ENCODE measurements at places on chromosomes 16 and 17.
A peak's percentile ranks its signal among the peaks of the same experiment; 100 is the strongest.

GRCh38 chr16:67460168-67460567 lies 20.8 kb downstream of the ATP6V0D1 start:
- DNase-seq: no peak

DNA sequence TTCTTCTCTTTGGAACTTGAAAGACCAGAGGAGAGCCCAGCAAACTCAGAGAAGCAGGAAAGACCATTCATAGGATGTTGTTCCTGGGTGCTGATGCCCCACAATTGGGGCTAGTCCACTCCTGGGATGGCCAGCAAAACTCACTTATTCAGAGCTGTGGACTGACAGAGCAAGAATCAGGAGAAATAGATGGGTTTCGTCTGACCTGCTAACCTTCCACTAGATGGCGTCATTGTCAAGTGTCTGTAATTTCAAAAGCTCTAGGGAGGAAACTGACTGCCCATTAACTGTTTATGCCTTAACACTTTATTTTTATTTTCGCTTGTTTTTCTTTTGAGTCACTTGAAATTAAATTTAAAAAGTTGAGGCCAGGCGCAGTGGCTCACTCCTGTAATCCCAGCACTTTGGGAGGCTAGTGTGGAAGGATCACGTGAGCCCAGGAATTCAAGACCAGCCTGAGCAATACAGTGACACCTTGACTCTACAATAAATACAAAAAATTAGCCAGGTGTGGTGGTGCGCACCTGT lies 28.7 kb upstream of the MILR1 start:
- no peak for DNase-seq

DNA sequence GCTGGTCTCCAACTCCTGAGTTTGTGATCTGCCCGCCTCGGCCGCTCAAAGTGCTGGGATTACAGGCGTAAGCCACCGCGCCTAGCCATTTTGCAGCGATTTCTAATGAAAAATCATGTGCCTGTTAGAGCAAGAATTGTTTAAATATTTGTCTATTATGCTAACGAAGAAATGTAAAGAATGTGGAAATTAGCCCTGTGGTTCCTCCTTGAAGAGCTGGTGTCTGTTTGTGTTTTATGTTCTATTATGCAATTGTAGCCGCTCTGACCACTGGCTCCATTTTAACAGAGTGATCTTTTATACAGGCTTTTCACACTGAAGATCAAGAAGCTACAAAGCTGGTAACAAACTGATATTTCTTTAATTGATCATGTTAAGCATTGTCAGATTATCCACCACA lies 217.3 kb downstream of the USP22 start:
- no peak for DNase-seq

- no peak for DNase-seq
Measured at GRCh38 chr16:61616088-61616487, 420.1 kb downstream of the CDH8 start.

GRCh38 chr16:51450376-51450775 lies 299.3 kb upstream of the SALL1 start:
- DNase-seq: no peak

GRCh38 chr16:8867216-8867931 lies 1.4 kb downstream of the CARHSP1 start:
- DNase-seq: no peak

- DNase-seq: no peak
Measured at GRCh38 chr17:7056386-7056785, 12.5 kb upstream of the SLC16A11 start.

- no peak for DNase-seq
Measured at GRCh38 chr16:75301804-75302203, 50.4 kb upstream of the BCAR1 start.

- peak; percentile 70 for DNase-seq
Measured at GRCh38 chr17:82317394-82318168, at the start of gene CD7. CD7 (minus strand) TSS chr17:82317608; CDS start chr17:82317495, 113 bp downstream.

DNA sequence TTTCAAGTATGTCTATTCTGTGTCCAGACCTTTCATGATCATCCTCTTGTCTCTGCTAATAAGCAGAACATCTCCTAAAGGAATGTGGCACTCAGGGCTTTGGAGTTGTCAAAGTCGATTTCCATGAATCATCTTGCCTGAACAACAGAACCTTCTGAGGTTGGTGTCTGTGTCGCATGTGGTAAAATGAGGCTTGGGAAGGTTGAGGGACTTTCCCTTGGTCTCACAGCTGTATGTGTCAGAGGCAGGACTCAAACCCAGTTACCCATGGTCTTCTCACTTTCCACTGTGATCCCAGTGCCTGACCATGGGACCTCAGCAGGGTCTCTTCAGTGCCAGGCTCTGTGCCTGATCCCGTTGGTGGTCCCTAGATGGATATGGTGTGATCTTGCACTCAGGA lies 4.2 kb upstream of the GPRC5B start:
- DNase-seq: no peak

GRCh38 chr16:82924075-82924854 lies 297.5 kb downstream of the CDH13 start:
- no peak for DNase-seq

DNA sequence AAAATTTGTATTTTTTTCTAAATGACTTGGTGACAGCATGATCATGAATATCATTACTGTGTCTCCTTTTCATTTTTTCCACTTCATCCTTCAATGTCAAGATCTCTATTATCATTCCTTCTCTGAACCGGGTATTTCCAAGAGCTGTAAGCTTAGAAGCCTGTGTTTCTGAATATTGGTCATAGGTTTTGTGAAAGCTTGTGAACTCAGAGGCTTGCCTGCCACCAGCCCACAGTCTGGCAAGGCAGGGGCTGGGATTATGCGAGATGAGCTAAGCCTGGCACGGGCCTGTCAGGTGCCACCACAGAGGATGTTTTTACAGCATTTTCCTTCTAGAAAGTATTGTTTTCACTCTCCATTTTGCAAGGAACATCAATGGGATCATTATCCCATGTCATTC lies 92.8 kb downstream of the MYH10 start:
- DNase-seq: no peak

DNA sequence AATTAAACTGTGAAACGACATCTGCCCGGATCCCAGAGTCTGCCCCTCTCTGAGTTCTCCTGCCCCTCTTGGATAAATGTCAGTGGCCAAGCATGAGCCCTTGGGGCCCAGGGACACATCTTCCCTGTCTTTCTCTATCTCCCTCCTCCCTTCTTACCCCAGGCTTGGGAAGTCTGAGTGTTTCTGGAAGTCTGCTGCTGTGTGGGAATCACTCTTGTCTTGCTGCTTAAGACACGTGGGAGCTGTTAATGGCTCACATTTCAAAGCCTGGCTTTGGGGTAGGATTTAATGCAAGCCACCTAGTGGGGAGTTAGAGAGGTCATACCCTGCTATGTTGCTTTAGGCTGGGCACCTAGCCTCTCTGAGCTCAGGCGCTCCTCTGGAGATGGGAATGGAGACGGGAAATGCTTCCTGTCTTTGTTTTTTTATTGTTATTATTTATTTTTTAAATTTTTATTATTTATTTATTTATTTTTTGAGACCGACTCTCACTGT lies 218.5 kb upstream of the CIBAR2 start:
- no peak for DNase-seq

DNA sequence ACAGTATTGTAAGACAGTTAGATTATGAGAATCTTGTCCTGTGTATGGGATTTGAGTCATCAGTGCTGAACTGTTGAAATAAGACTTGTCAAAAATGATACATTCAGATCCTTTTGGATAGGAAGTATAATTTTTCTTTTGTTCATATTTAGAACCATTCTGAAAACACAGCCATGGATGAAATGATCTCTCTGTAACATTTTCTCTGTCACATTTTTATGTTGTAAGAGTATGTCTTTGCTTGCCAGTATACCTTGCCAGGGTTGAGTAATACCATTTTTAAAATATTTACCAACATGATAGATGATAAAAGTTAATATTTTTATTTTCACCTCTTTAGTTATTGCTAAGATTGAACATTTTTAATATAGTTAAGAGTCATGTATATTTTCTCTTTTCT lies 45.0 kb downstream of the NSRP1 start:
- no peak for DNase-seq

DNA sequence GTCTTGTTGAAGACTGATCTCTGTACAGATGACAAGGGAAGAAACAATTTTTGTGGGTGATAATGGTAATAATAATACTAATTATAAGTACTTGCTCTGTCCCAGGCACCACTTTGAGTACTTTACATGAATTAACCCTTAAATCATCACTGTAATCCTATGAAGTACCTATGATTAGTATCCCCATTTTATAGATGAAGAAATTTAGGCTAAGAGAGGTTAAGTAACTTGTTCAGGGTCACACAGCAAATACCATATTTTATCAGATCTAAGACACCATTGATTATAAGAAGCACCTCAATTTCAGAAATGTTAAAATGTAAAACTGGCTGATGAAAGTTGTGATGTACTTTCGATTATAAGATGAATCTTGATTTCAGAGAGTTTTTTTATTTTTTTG lies 18.6 kb downstream of the TADA2A start:
- no peak for DNase-seq

- no peak for DNase-seq
Measured at GRCh38 chr17:944266-944826, 35.2 kb downstream of the NXN start.

GRCh38 chr16:89166696-89167424 lies 4.7 kb upstream of the CDH15 start:
- DNase-seq: no peak

- DNase-seq: no peak
Measured at GRCh38 chr16:79194291-79194690, 406.2 kb downstream of the MAF start.

DNA sequence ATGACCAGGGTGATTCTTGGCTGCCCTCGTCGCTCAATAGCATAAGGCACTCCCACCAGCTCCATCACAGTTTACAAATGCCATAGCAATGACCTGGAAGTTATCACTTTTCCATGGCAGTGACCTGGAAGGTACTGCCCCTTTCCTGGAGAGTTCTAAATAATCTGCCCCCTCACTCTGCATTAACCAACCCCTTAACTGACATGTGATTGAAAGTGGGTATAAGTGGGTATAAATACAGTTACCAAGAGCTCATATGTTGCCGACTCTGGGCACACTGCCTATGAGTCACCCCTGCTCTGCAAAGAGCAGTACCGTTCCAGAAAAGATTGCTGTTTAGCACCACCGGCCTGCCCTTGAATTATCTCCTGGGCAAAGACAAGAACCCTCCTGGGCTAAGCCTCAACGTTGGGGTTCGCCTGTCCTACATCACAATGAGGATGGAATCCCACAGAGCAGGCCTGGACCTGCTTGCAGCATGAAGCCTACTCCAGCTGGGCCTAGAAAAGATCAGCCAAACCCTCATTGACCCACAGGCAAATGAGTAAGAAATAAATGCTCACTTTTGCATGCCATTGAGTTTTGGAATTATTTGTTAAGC lies 95.2 kb upstream of the SEC14L1 start:
- DNase-seq: no peak

GRCh38 chr16:83404261-83404660 lies 403.5 kb upstream of the HSBP1 start:
- no peak for DNase-seq

DNA sequence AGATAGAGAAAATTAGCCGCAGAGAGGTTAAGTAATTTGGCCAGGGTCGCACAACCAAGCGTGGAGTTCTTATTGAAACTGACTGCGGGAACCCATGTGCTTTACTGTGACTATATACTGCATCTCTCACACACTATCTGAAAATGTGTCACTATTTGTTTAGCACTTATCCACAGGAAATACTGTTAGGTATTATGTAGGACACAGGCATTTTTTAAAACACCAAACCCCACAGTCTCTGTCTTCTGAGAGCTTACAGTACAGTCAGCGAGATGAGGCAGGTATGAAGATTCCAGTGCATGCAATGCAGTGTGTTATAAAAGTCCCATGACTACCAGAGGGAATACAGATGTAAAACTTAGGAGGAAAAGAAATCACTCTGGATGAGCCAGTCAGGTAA lies 11.3 kb downstream of the RBL2 start:
- DNase-seq: no peak

- no peak for DNase-seq
Measured at GRCh38 chr16:5557448-5557847, 459.9 kb upstream of the EEF2KMT start.

DNA sequence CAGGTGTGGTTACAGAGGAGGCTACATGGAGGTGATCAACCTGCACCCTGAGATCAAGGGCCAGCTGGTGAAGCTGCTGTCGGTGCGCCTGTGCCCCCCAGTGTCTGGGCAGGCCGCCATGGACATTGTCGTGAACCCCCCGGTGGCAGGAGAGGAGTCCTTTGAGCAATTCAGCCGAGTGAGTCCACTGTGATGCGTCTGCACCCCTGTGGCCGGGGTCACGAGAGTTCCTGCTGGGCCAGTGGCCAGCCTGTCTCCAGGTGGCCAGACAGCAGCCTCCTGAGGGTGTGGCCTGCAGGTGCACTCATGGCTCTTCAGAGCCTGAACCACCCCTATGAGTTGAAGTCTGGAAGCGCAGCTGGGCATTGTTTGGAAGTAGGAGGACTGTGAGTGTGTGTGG lies 38.1 kb downstream of the GPT2 start:
- DNase-seq: no peak

DNA sequence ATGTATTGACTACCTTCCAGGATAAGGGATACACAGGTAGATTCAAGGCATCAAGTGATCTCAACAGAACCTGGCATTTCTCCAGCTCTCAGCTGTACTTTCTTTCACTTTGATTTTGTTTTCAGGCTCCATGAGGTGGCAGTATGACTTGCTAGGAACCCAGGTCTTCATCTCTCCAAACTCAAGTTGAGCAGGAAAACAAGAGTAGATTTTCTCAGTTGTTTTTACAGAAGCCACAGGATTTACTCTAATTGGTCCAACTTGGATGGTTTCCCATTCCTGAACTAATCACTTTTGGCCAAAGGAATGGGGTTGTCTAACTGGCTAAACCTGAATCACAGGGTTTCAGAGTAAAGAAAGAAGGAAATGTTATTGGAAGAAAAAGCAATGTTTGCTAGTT lies 146.6 kb downstream of the TRIM37 start:
- no peak for DNase-seq

GRCh38 chr17:75739174-75739573 lies 17.9 kb downstream of the ITGB4 start:
- no peak for DNase-seq

DNA sequence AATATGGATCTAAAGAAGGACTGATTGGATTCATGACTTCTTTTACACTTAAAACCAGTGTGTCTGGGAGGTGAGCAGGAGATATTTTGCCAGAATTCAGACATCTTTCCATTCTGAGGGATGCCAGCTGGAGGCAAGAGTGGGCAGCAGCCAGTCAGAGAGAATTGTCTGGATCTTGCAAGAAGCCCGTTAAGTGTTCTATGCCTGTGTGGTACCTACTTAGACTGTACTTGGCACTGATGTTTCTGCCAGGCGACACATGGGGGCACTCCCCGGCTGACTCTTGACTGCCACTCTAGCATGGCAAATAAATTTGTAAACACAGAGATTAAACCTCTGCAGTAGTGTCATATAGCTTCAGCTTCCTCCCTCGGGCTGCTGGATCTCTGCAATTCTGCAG lies 247.7 kb downstream of the UTP18 start:
- DNase-seq: no peak

GRCh38 chr17:81333616-81334368 lies 38.7 kb upstream of the SLC38A10 start:
- no peak for DNase-seq

- DNase-seq: no peak
Measured at GRCh38 chr17:81049372-81049911, 14.5 kb downstream of the BAIAP2 start.

GRCh38 chr17:55242476-55242875 lies 22.3 kb upstream of the HLF start:
- DNase-seq: no peak

- DNase-seq: no peak
Measured at GRCh38 chr16:16778332-16778731, 399.4 kb downstream of the NPIPA7 start.

All from stimulated activated CD8-positive, alpha-beta memory T cell treated with anti-CD3 and anti-CD28 coated beads, Interleukin-7, amount 100 ng/mL, for 4 hours (primary cell).